Activated CD4-positive, CD25-positive, alpha-beta regulatory T cell treated with anti-CD3 and anti-CD28 coated beads, Interleukin-2, amount 50 U/mL, for 24 hours (primary cell): ENCODE measurements at places on chromosomes 11 and 22.

- ATAC-seq = no peak
Measured at GRCh38 chr11:72937439-72937838, 123.2 kb downstream of the ATG16L2 start.

- no peak for ATAC-seq
Measured at GRCh38 chr11:81870815-81871214, 862.8 kb downstream of the FAM181B start.

DNA sequence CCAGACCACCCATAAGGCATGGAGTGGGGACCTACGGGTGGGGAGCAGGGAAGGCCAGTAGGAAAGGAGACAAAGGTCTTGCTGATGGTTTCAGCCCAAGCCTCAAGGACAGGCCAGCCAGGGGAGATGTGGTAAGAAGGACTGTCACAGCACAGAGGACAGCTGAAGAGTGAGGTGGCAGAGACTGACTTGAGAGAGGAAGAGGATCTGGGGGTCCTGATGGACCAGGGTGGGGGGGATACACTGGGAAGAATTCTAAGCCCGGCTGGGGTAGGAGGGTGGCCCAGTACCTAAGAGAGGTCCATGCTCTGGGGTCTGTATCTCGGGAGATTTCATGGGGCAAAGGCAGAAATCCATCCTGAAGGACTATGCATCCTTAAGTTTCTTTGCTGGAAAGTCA, 66.1 kb upstream of the THY1 start:
- ATAC-seq = no peak

- ATAC-seq = no peak
Measured at GRCh38 chr11:72687326-72687725, 13.1 kb upstream of the PDE2A start.

GRCh38 chr22:25437414-25438160, 126.9 kb upstream of the GRK3 start:
- ATAC-seq = no peak

DNA sequence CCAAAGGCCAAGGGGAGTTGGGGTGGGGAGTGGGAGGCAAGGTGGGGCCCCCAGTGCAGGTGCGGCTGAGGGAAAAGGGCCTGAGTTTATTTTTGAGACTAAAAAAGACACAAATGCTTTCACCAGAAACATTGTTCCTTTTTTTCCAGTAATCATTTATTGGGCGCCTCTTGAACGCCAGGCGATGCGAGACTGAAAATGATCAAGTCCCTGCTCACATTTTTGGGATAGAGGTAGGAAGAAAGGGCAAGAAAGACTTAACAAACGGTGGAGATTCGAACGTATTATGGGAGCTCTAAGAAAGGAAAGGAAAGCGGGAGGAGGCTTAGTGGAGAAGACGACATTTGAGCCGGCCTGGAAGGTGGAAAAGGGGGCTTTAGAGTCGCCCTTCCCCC, 796 bp upstream of the SF3B2 start:
- ATAC-seq = no peak

GRCh38 chr11:12222055-12222792, 111.8 kb downstream of the MICAL2 start:
- ATAC-seq = no peak

GRCh38 chr11:85821636-85822035, 10.7 kb upstream of the SYTL2 start:
- ATAC-seq = no peak

DNA sequence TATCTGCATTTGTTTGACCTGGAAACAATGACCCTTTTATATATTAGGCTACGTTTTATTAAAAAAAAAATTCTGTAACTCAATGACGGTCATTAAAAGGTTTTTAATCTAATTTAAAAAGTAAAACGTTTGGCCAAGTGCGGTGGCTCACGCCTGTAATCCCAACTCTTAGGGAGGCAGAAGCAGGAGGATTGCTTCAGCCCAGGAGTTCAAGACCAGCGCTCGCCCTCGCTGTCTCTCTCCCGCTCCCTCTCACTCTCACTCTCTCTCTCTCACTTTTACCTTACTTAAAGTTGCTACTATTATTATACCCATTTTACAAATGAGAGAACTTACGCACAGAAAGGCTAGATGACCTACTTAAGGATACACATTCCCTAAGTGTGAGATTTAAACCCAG, 814 bp upstream of the NARS2 start:
- ATAC-seq = no peak

DNA sequence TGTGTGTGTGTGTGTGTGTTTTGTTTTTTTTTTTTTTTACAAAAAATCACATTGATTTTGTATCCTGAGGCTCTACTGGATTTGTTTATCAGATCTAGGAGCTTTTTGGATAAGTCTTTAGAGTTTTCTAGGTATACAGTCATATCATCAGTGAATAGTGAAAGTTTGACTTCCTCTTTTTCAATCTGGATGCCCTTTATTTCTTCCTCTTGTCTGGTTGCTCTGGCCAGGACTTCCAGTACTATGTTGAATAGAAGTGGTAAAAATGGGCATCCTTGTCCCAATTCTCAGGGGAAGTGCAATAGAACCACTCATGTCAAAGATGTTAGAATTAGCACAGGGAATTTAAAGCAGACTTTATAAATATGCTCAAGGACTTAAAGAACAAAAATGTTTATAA, 32.6 kb upstream of the PRDM11 start:
- no peak for ATAC-seq

DNA sequence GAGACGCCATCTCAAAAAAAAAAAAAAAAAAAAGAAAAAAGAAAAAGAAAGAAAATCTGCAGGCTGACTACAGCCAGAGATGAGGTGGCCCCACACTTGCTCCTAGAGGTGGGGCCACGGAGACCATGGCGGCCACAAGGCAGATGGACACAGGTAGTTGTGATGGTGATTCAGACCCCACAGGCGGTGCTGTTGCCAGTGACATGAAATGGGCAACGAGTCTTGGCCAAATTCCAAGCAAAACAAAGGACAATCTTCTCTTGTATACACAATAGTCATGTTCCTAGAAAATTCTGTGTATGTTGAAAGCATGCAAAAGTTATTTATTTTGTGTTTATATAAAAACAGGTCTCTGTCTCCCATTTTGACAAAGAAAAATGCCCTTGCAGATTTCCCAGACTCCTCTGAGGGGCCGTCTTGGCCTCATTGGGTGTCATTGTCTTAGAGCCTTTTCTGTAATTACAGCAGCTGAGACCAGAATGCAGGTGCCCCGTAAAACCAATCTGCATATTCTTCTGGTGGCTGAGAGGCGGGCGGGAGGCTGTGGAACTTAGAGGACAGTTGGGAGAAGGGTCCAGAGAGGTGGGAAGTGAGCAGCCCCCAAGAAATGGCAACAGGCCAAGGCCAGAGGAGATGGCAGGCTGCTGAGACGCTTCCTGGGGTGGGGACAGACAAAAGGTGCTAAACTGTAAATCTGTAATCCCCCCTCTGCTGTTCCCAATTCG, 22.5 kb upstream of the DAGLA start:
- no peak for ATAC-seq

DNA sequence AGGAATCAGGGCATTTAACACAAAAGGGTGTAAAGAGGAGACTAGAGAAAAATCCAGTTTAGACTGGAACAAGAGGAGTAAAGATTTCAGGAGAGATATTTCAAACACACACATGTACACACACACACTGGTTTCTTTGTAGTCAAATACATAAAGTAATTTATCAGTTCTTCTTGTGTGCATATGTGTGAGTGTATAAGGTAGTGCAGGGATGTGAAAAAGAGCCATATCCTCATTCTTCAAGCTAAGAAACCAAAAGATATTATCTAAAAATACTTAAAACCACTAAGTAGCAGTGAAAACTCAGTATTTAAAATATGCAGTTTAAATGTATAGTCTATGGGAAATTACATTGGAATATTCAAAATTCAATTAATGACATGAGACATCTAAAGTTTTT, 52.5 kb upstream of the CARD18 start:
- ATAC-seq = no peak

DNA sequence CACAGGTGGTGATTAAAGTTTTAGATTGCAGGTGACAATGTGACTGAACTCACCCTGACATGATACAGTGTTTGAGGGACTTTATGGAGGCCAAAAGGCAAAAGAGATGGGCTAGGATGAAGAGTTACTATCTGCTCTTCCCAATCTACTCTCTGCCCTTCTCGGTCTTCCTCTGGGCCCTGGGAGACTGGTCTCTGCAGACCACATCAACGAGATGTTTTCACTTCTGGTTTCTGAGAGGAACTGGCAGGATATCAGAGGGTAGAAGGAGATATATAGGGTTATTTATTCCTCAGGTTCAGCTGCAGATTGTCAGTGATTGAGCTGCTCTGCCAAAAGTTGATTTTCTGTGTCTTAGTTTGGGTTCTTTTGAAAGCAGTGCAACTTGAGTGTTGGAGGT, 32.4 kb upstream of the CD44 start:
- ATAC-seq = peak; percentile 20

- ATAC-seq = no peak
Measured at GRCh38 chr11:27339941-27340340, 23.1 kb downstream of the CCDC34 start.

DNA sequence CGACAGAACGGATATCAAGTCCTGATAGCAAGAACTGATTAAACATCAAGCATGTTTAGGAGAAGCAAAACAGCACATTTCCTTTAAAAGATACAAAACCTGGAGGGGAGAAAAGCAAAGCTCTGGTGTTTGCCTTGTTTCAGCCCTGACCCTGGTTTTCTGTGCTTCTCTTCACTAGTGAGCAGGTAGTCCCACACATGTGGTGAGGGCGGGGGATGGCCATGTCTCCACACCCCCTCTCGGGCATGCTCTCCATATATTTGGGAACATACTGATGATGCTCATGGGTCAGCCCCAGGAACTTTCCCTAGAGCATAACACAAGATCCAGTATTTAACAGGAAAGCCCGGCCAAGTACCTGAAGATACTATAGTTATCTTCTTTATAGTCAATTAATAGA, 10.1 kb downstream of the C11orf16 start:
- no peak for ATAC-seq

GRCh38 chr11:47177229-47177845, 658 bp upstream of the ARFGAP2 start:
- peak; percentile 63 for ATAC-seq

DNA sequence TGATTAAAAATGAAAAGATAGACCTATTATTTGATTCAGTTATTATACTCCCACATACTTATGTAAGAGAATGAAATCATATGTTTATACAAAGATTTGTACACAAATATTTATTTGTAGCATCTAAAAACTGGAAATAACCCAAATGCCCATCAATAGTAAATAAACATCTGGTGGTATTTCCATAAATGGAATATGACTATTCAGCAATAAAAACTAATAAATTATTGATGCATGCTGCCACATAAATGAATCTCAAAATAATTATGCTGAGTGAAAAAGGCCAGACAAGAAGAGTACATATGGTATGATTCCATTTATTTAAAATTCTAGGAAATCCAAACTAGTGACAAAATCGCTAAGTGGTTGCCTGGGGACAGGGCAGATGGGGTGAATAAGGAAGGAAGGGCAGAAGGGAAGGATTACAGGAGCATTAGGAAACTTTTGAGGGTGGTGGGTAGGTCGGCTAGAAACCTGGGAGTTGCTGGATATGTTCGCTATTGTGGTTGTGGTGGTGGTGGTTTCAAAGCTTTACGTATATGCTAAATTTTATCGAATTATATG, 41.5 kb downstream of the JAM3 start:
- no peak for ATAC-seq

DNA sequence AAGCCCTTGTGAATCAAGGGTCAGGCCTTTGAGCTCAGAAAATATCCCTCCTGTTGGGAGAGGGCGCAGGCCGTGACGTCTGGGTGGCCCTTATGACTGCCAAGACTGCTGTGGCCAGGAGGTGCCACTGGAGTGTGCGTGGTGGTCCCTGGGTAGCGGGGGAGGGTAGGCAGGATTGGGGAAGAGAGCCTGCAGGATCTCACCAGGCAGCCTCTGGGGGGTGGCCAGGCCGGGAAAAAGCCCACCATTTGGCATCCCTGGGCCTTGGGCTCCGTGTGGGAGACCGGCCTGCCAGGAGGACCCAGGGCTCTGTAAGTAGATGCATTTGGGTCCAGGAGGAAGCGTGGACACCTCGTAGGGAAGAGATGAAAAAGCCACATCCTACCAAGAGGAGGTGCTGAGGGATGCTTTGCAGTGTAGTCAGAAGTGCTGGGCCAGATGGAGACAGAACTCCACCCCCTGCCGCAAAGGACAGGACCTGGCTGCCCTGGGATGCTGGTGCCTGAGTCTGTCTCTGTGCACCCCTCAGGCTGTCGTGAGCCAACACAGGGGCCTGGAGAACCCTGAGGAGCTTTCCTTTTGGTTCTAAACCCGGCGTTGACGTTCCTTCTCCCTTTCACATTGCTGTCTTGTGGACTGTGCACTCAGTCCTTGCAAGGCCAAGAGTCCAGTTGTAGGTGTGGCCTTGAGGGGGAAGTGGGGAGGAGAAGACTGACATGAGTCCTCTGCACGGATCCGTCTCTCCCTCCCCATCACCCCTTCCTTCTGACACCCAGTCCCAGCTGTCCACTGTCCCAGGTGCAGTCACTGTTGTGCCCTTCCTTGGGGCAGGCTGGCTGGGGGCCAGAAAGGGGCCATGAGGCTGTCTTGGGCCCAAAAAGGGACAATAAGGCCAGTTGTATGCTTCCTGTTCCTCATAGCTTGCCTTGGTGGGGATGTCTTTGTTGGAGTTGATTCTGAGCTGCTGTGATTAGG, 12.7 kb upstream of the MIEF1 start:
- no peak for ATAC-seq

DNA sequence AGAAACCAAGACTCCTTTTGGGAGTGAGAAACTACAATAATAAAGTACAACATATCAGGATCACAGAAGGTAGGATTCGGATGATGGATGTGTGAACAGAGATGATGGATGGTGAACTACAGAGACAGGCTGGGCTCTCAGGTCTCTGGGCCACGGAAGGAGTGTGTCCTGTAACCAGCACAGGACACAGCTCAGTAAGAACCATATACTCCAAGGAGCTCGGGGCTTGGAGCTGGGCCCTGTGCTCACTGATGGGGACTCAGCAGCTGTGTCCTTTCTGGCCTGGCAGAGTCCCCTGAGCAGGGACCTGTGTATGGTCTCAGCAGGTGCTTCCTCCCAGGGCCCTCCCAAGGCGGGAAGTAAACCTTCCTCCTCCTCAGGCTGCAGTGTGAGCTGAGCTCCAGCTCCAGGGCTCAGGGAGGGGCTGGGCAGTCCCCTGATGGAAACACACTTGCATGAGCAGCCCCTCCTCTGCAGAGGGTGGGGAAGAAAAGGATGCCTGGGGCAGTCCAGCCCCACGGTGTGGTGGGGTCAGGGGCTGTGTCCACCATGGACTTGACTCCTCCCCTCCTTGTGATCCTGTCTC, 39.8 kb upstream of the TOP3B start:
- ATAC-seq = no peak

GRCh38 chr11:3208272-3208671, 10.3 kb downstream of the MRGPRG start:
- no peak for ATAC-seq

- ATAC-seq = no peak
Measured at GRCh38 chr22:50243685-50244419, 971 bp downstream of the TUBGCP6 start.

DNA sequence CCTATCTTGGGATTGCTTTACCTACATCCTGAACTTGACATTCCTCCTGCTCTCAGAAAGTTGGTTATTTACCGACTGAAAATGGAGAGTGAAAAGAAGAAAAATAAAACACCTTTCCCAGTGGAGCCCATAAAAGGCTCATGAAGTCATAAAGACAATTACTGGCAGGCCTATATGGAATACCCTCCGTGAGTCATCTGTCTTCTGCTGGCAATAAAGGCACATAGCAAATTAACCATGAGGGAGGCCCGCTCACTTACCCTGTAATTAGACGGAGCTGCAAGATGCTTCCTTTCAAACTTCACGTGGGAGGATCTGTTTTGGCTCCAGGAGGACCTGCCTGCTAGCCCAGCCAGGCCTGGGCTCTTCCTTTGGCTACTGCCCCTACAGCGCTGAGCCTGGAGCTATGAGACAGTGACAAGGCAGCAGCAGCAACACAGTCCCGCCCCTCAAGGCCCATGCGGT, 540.4 kb downstream of the BUD13 start:
- ATAC-seq = no peak

GRCh38 chr11:111193924-111194490, 51.5 kb upstream of the POU2AF2 start:
- no peak for ATAC-seq
